ENCODE measurements at places on chromosomes 3 and 15. TPM values are rescaled to one million over a fixed set of nuclear protein-coding genes. Genes with fewer than 3 reads are reported as not detected.

Gene CPEB1
- 0.76 TPM for total RNA-seq

Gene FAM43A
- total RNA-seq: 17.8 TPM

DNA sequence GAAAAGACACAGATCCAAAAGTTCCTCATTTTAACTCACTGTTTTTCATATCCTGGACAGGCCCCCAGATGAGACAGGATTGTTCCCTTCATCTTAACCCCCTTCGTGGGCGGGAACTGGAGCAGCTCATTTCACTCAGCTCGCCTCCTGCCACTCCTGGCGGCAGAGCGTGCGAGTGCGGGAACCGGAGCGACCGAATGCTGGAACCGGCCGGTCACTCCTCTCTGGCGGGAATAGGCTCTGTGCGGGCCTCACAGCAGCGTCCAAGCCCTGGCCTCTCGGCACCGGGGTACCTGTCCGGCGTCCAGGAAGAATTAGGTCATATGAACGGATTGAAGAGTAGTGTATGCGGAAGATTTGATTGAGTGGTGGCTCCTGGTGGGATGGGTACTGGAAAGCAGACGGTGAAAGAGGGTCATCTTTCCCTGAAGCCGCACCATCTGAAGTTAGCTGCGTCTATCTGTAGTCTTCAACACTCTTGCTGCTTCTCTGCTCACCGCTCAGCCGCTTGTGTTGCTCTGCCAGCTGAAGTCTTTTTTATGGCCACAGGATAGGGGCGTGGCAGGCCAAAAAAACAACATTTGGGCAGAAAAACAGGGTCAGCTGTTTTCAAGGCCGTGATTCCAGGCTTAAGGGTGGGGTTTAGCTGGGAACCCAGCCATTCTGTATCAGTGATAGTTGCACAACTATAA, 42.3 kb upstream of the FXR1 start:
- H3K4me1 ChIP-seq: no peaks in the 10 kb centered on the region
- peak overlapping the region; percentile 43 for H3K4me3 ChIP-seq
- H3K27ac ChIP-seq: peak overlapping the region; percentile 39
- H3K27me3 ChIP-seq: no peaks in the 10 kb centered on the region
- no peaks in the 10 kb centered on the region for H3K36me3 ChIP-seq
- no peak for DNase-seq

- no peaks in the 10 kb centered on the region for H3K27me3 ChIP-seq
- no peaks in the 10 kb centered on the region for H3K4me1 ChIP-seq
- no peaks in the 10 kb centered on the region for H3K36me3 ChIP-seq
- no peak for DNase-seq
Measured at GRCh38 chr3:48397767-48398681, 26.0 kb downstream of the FBXW12 start.

DNA sequence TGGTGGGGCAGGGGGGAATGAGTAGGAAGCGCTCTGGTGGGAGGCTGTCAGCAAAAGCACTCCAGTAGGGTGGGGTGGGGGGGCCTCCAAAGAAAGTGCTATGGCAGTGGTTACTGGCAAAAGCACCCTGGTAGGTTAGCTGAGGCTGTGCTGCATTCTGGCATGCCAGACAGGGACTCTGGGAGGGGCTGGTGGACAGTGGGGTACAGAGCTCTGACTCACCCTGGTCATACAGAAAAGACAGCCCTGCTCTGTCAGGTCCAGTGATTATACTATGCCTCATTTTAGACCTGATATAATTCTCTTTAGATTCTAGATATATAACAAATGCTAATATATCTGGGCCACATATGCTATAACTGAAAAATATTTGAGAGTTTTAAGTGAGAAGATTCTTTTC, 82.8 kb upstream of the CPNE4 start:
- H3K36me3 ChIP-seq: no peaks in the 10 kb centered on the region
- H3K27me3 ChIP-seq: no peaks in the 10 kb centered on the region
- DNase-seq: no peak

Gene PCOLCE2
- 20.7 TPM for total RNA-seq

DNA sequence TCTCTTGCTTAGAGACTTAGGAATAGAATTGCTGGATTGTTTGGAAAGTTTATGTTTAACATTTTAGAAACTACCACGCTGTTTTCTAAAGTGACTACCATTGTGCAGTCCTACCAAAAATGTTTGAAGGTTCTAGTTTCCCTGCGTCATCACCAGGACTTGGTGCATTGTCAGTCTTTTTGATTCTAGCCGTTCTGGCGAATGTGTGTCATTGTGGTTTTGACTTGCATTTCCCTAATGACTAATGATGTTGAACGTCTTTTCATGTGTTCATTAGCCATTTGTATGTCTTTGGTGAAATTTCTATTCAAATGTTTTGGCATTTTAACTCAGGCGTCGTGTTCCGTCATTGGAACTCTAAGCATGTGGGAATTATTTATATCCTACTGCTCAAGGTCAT, 58.0 kb downstream of the CHD2 start:
- H3K36me3 ChIP-seq: peaks cover 66% of the 10 kb centered on the region
- no peak for DNase-seq
- peak overlapping the region; percentile 24 for H3K27ac ChIP-seq

DNA sequence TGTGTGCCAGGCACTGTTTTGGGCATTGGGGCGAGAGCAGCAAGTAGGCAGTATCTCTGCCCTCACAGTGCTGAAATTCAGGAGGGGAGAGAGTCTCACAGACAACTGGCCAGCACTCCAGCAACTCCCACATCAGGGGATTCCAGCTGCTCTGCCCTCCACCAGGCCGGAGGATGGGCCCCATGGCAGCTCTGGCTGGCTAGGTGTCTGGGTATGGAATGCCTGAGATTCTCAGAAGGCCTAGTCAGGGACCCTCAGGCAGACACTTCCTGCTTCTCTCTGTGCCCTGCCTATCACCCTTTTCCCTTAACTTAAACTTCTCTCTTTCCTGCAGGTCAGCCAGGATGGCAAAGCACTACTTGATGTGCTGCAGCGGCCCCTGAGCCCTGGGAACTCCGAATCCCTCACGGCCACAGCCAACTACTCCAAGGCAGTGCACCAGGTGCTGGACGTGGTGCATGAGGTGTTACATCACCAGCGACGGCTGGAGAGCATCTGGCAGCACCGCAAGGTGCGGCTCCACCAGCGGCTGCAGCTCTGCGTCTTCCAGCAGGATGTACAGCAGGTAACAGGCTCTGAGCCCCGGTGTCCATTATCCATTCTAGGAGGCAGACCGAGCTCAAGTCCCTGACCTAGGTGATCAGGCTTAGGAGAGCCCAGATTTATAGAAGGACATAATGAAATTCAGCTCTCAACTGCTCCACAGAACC, 342.2 kb upstream of the ROPN1 start:
- H3K4me1 ChIP-seq: no peaks in the 10 kb centered on the region
- H3K27ac ChIP-seq: no peak overlapping the region
- H3K27me3 ChIP-seq: no peaks in the 10 kb centered on the region
- no peak for DNase-seq
- H3K36me3 ChIP-seq: peaks cover 4% of the 10 kb centered on the region

Gene GYG1
- total RNA-seq: 30.5 TPM

DNA sequence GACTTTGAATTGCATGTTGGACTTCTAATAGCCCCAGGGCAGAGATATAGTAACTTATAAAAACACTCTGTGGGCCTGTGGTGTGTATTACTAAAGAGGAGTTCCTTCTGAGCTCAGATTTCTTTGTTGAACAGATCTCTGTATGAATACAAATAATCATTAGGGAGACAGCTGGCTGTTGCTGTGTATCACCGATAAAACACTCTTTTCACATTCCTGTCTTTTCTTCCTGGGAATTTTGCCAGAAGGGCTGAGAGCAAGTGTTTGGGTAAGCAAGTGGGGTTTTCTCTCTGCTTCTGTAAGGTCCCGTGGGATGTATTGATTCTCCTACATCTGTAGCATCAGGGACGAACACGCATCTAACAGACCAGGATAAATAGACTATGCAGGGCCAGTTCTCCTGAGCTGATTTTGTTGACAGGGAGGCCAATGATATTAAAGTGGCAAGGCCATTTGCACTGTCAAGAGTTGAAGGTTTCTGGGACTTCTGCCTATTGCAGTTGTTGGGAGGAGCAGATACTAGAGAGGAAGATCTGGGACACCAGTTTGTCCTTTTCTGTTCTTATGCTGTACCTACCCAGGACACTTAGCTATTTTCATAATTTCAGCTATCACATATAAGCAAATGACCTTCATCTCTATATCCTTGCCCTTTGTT, 225.9 kb upstream of the CD96 start:
- H3K4me3 ChIP-seq: no peak overlapping the region
- H3K27me3 ChIP-seq: no peaks in the 10 kb centered on the region
- no peaks in the 10 kb centered on the region for H3K36me3 ChIP-seq
- peaks cover 9% of the 10 kb centered on the region for H3K4me1 ChIP-seq
- DNase-seq: no peak

DNA sequence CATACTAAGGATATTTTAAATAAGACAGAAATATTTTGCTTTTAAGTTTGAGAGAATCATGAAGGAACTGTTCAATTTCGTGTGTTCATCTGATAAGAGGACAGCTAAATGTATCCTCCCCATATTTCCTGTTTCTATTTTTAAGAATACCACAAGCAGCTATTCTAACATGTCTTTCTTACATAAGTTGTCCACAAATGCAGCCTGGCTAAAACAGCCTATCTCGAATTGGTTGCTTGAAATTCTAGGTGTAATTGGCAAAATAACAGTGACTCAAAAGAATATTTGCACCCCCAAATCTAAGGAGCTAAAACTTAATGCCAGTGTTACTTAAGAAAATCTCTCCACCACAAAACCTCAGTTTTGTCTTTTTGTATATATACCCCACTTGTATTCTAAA, 35.0 kb downstream of the BTLA start:
- H3K27me3 ChIP-seq: no peaks in the 10 kb centered on the region
- no peak overlapping the region for H3K4me3 ChIP-seq
- no peak for DNase-seq
- peaks cover 11% of the 10 kb centered on the region for H3K4me1 ChIP-seq
- no peak overlapping the region for H3K27ac ChIP-seq

DNA sequence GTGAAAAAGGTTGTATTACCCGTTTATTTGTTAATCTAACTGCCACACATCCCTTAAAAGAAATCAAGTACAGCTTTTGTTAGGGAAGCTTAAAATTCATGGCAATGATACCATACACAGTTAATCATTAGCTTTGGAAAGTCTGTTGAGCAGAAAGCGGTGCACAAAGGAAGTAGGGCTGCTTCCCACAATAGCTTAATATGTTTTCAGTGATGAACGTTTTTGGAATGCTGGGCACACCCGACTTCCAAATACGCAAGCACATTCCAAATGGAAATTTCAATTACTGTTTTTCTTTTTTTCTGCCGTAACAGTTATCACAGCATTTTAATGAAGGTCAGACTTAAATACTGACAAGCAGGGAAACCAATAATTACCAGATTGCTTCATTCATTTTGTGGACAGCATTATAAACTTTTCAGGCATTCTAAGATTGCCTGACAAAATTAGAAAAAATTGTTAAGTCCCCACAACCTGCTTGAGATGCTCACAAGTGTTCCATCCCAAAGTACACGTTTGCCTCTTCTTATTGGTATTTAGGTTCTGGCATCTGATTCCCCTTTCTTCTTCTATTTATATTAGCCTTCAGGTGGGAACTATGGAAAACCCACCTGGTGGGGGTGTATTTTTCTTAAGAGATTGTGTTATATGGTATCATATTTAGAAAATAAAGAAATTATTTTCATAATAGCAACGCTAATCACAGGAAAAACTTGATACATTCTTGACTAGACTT, 1.1 kb upstream of the ECT2 start:
- H3K27me3 ChIP-seq: no peaks in the 10 kb centered on the region
- peak overlapping the region; percentile 98 for H3K4me3 ChIP-seq
- DNase-seq: peak; percentile 27

Gene GATM
- 13.6 TPM for total RNA-seq

Gene SENP8
- 3.0 TPM for total RNA-seq

DNA sequence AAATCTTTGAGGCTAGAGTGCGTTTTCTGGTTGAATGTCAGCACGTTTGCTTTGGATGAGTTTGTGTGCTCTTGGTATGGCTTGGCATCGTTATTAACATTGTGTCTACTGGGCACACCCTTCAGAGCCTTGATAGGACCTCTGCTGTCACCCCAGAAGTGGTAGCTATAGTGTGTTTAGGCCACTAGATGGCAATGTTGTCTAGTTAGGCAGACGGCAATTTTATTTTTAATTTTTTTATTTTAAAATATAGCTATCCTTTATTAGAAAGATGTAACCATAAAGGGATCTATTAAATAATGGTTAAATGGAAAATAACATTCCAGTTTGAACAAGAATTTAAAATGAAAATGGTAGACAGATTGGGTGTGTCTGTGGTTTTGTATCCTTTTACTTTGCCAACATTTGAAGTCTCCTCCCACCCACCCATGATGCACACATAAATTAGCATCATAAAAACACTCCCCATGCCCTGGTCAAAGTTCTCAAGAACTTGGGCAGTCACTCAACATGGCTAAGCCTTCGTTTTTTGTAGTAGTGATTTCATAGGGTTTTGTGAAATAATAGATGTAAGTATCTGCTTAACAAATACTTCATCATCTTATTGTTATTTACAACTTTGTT, 200.7 kb downstream of the KCNH8 start:
- H3K4me1 ChIP-seq: peaks cover 4% of the 10 kb centered on the region
- no peak overlapping the region for H3K27ac ChIP-seq
- H3K36me3 ChIP-seq: no peaks in the 10 kb centered on the region
- DNase-seq: no peak
- H3K4me3 ChIP-seq: no peak overlapping the region
- no peaks in the 10 kb centered on the region for H3K27me3 ChIP-seq

- H3K27me3 ChIP-seq: no peaks in the 10 kb centered on the region
- H3K4me1 ChIP-seq: no peaks in the 10 kb centered on the region
- no peaks in the 10 kb centered on the region for H3K36me3 ChIP-seq
- no peak overlapping the region for H3K4me3 ChIP-seq
- no peak overlapping the region for H3K27ac ChIP-seq
Measured at GRCh38 chr3:30503446-30503845, 103.0 kb upstream of the TGFBR2 start.

DNA sequence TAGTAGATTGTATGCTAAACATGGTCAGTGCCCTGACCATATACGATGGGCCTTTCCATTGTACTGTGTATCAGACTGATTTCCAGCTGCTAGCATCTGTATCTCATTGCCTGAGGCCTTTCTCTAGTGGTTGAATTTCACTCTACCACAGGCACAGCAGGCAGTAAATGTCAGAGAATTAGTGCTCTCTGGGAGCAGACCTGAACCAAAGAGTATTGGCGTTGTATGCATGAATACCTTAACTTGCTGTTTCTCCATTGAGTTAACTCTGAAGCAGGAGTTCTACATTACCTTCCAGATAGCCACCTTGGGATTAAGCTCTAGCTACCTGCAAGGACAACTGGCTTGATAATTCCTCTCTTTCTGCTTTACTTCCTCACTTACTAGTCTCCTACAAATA, 439.2 kb upstream of the EPHA3 start:
- no peak overlapping the region for H3K4me3 ChIP-seq
- H3K4me1 ChIP-seq: no peaks in the 10 kb centered on the region
- H3K36me3 ChIP-seq: no peaks in the 10 kb centered on the region
- no peak overlapping the region for H3K27ac ChIP-seq
- no peak for DNase-seq
- H3K27me3 ChIP-seq: no peaks in the 10 kb centered on the region

DNA sequence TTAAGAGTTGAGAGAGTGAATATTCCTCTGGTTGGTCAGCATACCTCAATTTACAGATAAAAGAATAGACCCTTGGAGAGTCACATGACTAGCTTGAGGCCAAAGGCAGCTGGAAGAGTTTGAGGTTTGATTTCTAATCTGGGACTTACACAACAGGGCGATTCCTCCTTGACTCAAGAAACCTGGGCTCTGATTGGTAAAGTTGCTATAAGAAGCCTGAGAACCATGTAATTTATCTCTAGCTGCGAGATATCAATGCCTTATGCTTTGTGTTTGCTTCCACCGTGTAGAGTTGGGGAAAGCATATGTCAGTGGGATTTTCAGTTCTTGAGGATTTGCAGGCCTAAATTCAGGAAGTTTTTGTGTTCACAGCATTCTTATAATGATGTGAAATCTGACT, 206.0 kb downstream of the KLHL25 start:
- peaks cover 43% of the 10 kb centered on the region for H3K36me3 ChIP-seq
- H3K4me3 ChIP-seq: no peak overlapping the region
- peaks cover 74% of the 10 kb centered on the region for H3K4me1 ChIP-seq

Data from upper lobe of left lung (tissue), 6 donors.